ENCODE measurements at places on chromosomes 16 and 17.

GRCh38 chr17:36148559-36149295 is 27.7 kb downstream of the TBC1D3B start:
- DNase-seq = peak; percentile 6

DNA sequence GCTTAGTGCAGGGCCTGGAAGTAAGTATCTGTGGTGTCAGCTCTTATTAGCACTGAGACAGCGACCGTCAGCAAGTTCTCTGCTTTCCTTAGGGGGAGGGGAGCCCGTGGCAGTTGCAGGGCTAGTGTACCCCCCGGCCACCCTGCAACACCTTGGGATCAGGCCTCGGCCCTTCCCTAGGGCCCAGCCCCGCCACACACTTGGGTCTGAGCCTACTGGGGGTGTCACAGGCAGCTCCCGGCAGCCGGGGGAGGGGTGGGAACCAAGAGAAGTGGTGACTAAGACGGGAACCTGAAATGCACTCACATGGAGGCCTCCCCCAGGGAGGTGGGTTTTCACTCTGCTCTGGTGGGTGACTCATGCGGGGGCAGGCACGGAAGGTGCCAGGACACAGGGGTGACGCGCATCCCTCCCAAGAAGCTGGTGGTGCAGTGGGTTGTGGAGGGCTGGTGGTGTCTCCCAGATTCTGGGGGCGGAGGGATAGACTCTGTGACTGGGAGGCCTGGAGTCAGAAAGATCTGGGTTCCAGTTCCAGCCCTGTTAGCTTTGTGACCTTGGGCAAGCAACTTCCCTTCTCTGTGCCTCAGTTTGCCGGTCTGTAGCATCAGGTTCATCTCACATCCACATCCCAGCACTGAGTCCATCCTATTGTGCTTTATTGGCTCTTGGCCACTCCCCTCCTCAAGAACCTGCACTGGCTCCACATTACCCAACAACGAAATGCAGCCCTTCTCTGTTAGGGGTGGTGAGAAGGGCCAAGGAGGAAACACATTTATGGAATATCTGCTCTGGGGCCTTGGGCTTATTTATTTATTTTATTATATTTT is 44.5 kb downstream of the LAT start:
- DNase-seq = no peak

GRCh38 chr16:13873835-13874438 is 46.0 kb upstream of the ERCC4 start:
- DNase-seq = peak; percentile 15

DNA sequence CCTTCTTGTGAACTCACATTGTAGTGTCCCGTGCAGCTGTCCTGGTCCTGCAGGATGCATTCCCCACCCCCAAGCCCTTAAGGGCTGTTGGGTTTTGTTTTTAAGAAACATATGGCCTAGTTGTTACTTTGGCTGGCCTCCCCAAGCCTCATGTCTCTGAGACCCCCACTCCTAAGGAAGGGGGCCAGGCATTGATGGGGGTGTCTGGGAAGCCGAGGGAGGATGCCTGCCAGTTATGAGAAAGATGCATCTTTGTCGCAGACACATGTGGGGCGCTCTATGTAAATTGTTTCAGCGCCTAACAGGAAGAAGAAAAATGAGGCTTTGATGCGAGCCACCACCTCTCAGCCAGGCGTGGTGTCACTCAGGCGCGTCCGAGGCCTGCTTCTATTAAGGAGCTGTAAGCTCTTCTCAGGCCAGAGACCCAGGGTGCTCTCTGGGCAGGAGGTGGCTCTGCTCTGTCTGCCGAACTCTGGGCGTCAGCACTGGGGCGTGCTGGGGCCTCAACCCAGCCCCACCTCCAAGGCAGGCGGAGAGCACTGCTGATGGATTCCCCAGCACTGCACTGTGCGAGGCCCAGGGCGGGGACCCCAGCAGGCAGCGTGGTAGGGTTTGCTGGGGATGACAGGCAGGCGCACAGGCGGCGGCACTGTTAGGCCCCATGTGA is 70.6 kb downstream of the SREBF1 start:
- no peak for DNase-seq

GRCh38 chr16:4891886-4892216 is 44.6 kb downstream of the UBN1 start:
- no peak for DNase-seq
